Cortex of kidney (tissue), 1 donor: ENCODE measurements at places on chromosomes 4 and X.

DNA sequence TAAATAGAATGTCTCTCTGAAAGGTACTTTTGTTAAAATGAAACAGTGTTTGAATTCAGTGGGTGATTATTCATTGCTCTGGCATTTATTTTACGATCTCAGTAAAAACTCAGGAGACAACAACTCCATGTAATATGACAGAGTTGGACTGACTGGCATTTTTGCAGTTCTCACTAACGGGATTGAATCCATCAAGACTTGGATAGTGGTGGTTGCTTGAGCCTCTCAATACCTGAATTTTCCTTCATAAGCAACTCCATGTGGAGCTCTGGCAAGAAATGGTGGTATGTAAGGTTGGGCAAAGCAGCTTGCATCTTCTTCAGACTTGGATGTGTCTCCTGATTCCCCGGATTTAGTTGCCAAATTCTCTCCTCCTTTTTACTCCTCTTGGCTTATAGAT lies 72.7 kb downstream of the FRMPD4 start:
- no peak for DNase-seq

GRCh38 chr4:30763321-30763727 lies 43.2 kb downstream of the PCDH7 start:
- no peak for DNase-seq

DNA sequence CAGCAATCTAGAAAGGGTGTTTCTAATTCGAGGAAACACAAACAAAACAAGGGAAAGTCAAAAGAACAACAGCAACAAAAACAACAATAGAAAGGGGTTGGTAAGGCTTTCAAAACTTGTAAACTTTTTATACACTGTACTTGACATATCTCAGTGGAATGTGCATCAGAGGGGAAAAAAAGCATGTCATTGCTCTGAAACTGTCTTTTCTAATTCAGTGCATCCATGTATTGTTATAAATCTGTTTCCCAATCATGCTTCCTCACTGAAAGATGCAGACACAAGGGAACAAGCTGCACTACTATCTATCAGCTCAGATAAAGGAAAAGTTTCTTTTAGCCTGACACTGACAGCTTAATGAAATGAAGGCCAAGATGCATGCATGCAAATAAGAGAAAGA lies 44.2 kb upstream of the PCDH18 start:
- no peak for DNase-seq

DNA sequence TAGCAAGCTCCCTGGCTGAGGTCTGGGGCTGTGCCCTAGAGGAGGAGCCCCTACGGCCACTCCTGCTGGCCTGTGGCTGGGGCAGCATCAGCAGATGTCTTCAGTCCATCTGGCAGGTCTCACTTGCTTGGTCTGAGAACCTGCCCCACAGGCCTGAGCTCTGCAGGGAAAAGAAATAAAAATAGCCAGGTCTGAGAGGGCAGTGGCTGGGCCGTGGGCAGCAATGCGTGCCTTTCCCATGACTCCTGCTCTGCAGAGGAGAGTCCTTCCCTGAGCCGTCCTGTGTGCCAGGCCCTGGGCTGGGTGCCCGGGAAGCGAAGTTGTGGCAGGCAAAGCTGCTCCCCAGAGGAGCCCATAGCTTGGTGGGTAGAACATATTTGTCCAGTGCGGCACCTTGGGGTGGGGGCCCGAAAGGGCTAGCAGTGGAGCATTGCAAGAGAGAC lies 11.3 kb upstream of the KIAA0232 start:
- no peak for DNase-seq

DNA sequence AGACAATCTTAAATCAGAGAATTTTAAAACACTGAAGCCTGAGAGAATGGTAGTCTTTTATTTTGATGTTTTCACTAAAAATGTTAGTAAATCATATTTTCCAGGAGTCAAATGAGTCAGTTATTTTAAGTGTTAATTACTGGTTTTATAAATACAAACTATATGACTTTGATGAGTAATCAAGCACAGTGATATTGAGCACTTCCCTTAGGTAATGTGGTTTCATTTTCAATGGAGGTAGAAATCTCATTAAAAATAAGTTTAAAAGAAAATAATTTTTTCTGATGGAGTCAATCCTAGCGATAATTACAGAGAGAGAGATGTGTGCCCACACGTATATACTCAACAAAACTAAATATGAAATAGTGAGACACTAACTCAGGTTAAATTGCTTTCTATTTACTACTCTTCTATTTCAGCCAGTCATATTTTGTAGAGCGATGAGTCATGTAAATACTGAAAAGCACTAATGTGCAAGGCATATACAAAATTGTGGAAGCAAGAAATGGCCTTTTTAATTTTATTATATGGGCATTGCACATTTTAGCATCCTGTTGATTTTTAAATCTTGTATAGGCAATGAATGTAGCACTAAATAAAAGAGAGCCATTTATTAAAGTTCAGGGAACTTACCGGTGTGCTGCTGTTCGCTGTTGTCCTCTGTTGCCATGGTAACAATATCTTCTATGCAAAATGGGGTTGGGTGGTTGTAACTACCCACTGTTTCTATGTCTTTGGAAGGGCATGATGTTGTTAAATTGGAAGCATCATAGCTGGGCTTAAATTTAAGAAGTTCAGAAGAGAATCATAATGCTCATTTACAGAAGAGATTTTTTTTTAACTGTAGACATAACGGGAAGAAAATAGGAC lies 513.7 kb downstream of the TLL1 start:
- no peak for DNase-seq

GRCh38 chrX:72713130-72713529 lies 976 bp downstream of the PHKA1 start:
- DNase-seq, result no peak

GRCh38 chr4:158869001-158869400 lies 100.2 kb downstream of the FNIP2 start:
- DNase-seq, result no peak

DNA sequence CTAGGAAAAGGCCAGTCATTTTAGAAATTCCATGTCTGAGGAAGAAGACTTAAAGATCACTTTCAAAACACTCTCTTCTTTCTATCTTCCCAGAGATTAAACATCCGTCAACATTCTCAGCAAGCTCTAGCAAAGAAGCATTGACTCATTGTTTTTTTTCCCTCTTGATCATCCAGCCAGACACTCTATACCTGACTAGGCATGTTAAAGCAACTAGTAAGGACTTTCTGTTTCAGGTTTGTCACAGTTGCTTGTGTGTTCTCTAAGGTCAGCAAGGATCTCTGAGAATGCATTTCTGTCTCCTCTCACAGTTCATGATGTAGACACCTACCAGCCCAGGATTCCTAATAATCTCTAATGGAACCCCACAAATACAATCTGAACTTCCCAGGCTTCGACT lies 112.2 kb downstream of the IL13RA2 start:
- DNase-seq, result no peak

- no peak for DNase-seq
These were observed 6.3 kb downstream of the CPLX1 start for GRCh38 chr4:819401-820229.
